ENCODE measurements at places on chromosomes 4 and X.

DNA sequence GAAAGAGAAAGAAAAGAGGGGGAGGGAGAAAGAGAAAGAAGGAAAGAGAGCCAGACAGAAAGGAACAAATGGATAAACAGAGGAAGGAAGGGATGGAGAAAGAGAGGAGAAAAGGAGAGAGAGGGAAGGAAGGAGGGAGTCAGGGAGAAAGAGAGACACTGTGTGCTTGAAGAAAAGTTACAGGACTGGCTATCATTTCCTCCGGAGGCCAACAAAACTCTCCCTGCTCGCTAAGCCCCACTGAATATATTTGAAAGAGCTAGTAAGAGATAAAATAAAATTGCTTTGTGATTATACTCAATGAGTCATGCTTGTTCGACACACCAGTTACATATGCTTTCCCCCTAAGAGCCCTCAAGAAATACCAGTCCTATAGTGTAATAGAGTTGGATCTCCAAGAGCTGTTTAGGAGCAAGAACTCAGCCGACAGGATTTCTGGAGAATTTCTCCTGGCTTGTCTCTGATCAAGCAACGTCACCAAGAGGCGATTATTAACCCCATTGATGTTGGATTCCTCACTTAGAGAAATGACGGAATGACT, 102.2 kb downstream of the MXRA5 start:
- no peak for DNase-seq

DNA sequence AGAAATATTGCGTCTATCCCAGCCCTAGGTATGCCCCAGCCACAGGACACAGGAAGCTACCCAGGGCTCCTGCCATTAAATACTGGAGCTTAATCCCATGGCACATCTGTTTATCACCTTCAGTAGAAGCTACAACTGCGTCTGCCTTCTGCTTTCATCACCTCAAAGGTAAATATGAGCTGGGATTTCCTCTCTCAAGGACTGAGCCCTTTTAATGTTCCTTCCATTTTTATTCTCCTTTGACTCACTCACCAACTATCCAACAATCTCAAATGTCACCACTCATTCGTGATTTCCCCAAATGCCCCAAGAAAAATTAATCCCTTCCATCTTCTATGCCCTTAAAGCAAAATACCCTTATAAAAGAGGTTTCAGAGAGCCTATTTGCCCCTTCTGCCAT, 1.8 kb upstream of the MID1 start:
- no peak for DNase-seq

- DNase-seq, result no peak
Measured at GRCh38 chr4:26780539-26780938, 80.1 kb upstream of the STIM2 start.

GRCh38 chr4:86879641-86880040, 12.6 kb downstream of the C4orf36 start:
- no peak for DNase-seq

DNA sequence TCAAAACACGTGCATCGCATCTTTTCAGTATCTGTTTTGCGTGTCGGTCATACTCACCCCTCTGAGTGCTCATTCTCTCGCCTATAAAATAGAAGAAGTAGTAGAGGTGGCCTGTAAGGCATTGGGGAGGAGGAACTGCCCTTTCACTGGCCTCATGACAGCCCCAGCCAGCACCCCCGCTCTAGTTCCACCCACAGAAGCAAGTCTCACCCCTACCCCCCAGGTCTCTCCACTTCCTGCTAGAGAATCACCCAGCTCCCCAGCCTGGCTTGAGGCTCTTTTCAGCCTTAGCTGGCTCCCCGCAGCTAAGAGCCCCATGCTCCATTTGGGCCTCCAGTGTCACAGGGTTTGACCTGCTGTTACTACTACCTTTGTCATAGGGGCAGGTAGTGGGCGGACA, 11.8 kb downstream of the HDAC6 start:
- DNase-seq, result no peak

Data from natural killer cell treated with Interleukin-12 subunit alpha and Interleukin-12 subunit beta and Interleukin-15 and Interleukin-18, amount 100 ng/mL, for 72 hours (primary cell).